Iris pigment epithelial cell (primary cell): ENCODE measurements at places on chromosomes 1 and 21.

DNA sequence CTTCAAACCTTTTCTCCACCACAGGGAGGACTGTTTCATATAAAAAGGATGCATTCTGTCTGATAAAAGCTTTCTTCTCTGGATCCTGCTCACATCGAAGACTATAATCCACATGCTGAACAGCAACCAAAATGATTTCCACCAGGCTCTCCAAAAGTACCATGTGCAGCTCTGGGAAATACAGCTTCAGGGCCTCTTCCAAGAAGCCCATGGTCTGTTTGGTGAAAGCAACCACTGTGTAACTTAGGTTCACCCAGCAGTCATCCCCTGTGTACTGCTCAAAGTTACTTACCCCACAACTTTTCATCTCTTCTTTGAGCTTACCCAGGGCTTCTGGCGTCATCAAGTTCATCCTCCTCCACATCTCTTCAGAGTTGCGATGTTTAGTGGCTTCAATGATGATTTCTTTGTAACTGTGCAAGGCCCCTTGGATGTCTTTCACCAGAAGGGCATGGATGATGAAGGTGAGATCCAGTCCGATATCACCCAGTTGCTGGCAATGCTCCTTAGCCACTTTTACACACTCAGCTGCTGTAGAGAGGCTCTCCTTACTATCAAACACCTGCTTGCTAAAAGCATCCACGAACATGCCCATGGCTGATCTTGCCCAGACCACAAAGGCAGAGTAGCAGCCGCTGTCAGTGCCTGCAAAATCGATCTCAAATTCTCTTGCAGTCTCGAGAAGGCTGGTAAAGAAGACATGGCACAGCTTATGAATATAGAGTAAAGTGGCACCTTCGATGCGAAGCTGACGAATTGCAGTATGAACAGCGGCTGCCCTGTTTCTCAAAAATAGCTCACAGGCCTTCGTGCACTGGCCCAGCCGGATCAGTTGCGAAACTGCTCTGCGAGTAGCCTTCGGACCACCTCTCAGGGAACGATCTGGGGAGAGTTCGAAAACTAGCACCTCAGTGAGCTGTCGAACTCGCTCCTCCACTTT lies 1.7 kb downstream of the EXOC8 start:
- no peak for DNase-seq

GRCh38 chr21:42862774-42863503 lies 16.4 kb downstream of the WDR4 start:
- DNase-seq = no peak

GRCh38 chr1:28642056-28642846 lies 616 bp downstream of the TAF12 start:
- DNase-seq = peak; percentile 41

DNA sequence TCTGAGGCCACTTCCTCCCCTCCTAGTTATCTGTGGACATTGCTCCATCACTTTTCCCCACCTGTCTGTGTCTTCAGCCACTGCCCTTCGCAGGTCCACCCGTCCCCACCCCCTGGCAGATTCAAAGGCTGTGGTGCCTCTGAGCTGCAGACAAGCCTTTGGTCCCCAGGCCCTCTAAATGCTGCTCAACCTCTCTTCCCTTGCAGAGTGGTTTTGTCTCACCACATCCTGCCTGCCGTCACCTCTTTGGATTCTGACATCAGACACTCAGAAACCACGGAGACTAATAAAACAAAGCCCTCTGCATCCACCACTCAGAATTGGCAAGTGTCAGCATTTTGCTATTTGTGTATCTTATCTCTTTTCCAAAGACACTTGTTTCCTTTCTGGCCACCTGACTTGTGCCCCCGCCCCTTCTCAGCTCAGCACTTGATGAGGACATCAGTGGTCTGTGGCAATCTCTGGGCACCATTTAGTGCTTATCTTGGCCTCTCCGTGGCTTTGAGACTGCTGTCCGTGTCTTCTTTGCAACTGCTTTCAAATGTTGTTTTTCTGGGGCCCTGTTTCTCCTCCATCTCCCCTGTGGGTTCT lies 7.7 kb downstream of the CNIH3 start:
- peak; percentile 93 for DNase-seq

- DNase-seq = no peak
Measured at GRCh38 chr1:207978441-207978840, 67.5 kb upstream of the CD34 start.

- no peak for DNase-seq
Measured at GRCh38 chr21:42769183-42769819, 110.0 kb downstream of the WDR4 start.
